ENCODE measurements at places on chromosomes 1 and 21.

- no peaks in the 10 kb centered on the region for H3K27me3 ChIP-seq
- H3K4me3 ChIP-seq = no peak overlapping the region
- H3K27ac ChIP-seq = peak overlapping the region; percentile 40
Measured at GRCh38 chr1:64920941-64921589, 45.3 kb downstream of the JAK1 start.

DNA sequence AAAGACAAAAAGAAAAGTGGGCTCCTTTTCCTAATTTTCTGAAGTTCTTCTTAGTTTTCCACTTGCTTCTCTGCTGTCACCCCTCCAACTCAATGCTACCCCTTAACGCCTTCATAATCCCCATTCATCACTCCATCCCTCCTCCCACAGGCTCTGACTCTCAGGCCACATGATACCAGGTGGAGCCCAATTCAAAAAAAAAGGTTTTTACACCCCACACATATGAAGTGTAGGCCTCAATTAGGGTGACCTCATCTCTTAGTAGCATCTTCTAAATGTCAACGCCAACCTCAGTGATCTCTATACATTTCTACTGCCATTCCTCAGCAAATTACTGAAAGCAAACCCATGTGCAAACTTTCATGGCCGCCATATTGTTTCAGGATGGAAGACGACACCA is 6.4 kb downstream of the SSBP3 start:
- peaks cover 10% of the 10 kb centered on the region for H3K4me1 ChIP-seq
- H3K36me3 ChIP-seq = peaks cover 21% of the 10 kb centered on the region
- H3K4me3 ChIP-seq = no peak overlapping the region
- no peak overlapping the region for H3K27ac ChIP-seq

DNA sequence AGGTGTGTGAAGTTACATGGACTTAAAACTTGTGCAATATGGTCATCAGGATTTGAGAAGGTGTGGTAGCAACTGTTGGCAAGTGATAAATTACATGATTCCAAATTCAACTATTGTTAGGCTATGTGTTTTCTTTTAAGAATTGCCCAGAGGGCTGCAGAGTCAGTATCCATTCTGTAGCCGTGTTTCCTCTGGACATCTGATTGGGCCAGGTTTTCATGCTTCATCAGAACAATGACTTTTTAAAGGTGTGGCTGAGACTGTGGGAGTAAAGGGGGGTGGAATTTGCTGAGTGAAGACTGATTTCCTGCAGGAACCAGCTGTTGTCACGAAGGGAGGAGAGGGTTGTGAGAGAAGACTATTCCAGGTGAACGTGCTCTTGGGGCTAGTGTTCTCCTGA is 1.7 kb upstream of the HRNR start:
- no peak for DNase-seq
- no peaks in the 10 kb centered on the region for H3K27me3 ChIP-seq
- H3K36me3 ChIP-seq = no peaks in the 10 kb centered on the region
- no peak overlapping the region for H3K4me3 ChIP-seq
- H3K27ac ChIP-seq = no peak overlapping the region

DNA sequence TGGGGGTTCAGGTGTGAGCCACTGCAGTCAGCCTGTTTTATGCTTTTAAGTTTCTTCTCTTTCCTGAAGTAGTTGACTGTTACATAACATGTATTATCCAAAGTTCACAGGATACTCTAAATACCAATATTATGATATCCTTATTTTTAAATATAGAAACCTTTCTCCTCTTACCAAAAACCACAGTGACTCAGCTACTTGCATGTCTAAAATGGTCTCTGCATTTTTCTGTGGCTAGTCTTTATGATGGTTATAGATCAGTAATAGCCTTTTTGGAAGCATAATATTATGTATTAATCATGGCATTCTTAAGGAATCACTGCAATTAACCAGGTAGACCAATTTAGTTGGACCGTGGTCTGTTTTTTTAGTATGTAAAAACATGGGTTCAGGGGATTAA is 210.8 kb upstream of the CACYBP start:
- H3K4me1 ChIP-seq = peaks cover 17% of the 10 kb centered on the region
- no peaks in the 10 kb centered on the region for H3K27me3 ChIP-seq
- H3K4me3 ChIP-seq = no peak overlapping the region
- DNase-seq = no peak
- H3K36me3 ChIP-seq = no peaks in the 10 kb centered on the region
- H3K27ac ChIP-seq = peak overlapping the region; percentile 64

DNA sequence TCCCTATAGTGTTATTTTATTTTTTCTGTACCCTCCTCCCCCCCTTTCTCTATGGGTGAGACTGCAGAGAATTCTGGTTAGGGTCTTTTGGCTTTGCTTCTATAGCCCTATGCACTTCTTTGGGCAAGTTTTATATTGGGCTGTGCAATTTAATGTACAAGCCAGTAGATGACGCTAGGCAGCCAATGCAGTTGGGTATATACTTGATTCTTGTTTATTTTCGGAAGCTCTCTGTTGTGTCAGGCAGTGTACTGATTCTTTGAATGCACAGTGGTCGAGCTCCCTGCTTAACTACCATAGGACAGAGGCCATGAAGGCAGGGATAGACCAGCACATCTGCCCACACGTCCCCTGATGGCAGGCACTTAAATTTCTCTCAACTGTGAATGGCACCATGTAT is 34.1 kb upstream of the GPR52 start:
- no peak overlapping the region for H3K4me3 ChIP-seq
- no peaks in the 10 kb centered on the region for H3K27me3 ChIP-seq
- no peaks in the 10 kb centered on the region for H3K36me3 ChIP-seq
- H3K27ac ChIP-seq = no peak overlapping the region
- no peak for DNase-seq

- DNase-seq = peak; percentile 18
- no peak overlapping the region for H3K4me3 ChIP-seq
- H3K27ac ChIP-seq = no peak overlapping the region
- H3K27me3 ChIP-seq = no peaks in the 10 kb centered on the region
- no peaks in the 10 kb centered on the region for H3K36me3 ChIP-seq
Measured at GRCh38 chr1:30410153-30410851, 313.1 kb downstream of the MATN1 start.

- no peaks in the 10 kb centered on the region for H3K4me1 ChIP-seq
- H3K27ac ChIP-seq = no peak overlapping the region
- no peak overlapping the region for H3K4me3 ChIP-seq
- H3K36me3 ChIP-seq = no peaks in the 10 kb centered on the region
- DNase-seq = no peak
- no peaks in the 10 kb centered on the region for H3K27me3 ChIP-seq
Measured at GRCh38 chr1:231139659-231140654, 21.9 kb upstream of the TRIM67 start.

DNA sequence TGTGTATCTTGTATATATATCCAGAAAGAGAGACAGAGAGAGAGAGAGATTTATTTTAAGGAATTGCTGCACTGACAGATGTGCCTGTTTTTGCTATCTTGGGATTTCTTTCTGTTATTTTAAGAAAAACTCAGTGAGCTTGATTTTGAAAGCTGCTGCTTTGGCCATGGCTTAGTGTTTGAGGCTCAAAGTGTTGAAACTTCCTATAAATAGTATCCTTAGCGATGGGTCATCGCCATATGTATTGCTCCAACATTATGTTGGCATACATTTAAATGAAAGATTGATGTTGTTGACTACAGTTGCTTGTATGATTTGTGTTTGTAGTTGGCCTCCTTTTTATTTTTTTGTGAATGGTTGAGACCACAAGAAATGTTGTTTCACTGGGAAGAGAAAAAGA is 29.0 kb upstream of the NTPCR start:
- no peak for DNase-seq
- H3K36me3 ChIP-seq = no peaks in the 10 kb centered on the region
- peaks cover 6% of the 10 kb centered on the region for H3K4me1 ChIP-seq
- H3K27ac ChIP-seq = no peak overlapping the region
- no peaks in the 10 kb centered on the region for H3K27me3 ChIP-seq
- H3K4me3 ChIP-seq = no peak overlapping the region

- DNase-seq = peak; percentile 19
- H3K36me3 ChIP-seq = no peaks in the 10 kb centered on the region
- no peaks in the 10 kb centered on the region for H3K27me3 ChIP-seq
Measured at GRCh38 chr1:30903343-30904034, 5.1 kb downstream of the SDC3 start.

DNA sequence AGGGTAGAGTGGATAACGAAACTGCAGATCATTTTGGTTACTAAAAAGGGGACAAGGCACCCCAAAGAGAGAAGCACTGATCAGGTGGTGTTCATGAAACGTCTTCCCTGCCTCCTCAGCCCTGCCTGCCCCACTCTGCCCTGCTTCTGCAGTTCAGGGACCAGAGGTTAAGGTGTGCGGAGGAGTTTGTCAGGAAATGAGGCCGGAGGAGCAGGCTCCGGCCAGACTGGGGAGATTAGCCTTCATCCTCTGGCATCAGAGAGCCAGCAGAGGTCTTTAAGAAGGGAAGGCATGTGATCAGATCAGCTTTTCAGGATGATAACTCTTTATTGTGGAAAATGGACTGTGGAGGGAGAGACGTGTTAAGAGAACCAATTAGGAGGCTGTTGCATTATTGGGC is 291.9 kb upstream of the NR5A2 start:
- no peak for DNase-seq
- no peaks in the 10 kb centered on the region for H3K36me3 ChIP-seq
- peaks cover 27% of the 10 kb centered on the region for H3K4me1 ChIP-seq
- H3K27ac ChIP-seq = no peak overlapping the region
- no peak overlapping the region for H3K4me3 ChIP-seq
- no peaks in the 10 kb centered on the region for H3K27me3 ChIP-seq

DNA sequence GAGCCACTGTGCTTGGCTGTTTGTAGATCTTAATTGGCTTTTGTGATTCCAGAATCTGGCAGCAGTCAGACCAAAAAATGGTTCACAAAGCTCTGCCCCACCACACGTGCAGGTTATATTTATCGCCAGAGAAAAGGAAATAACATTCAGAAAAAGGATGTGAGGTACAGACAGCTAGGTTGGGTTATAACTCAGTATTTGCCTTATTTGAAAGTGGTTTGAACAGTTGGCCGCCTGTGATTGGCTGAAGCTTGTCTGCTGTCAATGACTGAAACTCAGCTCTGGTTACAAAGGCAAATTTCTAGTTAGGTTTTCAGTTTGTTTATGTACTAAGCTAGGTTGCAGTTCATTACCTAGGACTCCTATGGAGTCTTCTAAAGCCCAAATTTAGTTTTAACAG is 9.6 kb downstream of the SH3BGR start:
- no peaks in the 10 kb centered on the region for H3K36me3 ChIP-seq
- H3K4me1 ChIP-seq = no peaks in the 10 kb centered on the region
- H3K27ac ChIP-seq = no peak overlapping the region
- H3K27me3 ChIP-seq = no peaks in the 10 kb centered on the region

DNA sequence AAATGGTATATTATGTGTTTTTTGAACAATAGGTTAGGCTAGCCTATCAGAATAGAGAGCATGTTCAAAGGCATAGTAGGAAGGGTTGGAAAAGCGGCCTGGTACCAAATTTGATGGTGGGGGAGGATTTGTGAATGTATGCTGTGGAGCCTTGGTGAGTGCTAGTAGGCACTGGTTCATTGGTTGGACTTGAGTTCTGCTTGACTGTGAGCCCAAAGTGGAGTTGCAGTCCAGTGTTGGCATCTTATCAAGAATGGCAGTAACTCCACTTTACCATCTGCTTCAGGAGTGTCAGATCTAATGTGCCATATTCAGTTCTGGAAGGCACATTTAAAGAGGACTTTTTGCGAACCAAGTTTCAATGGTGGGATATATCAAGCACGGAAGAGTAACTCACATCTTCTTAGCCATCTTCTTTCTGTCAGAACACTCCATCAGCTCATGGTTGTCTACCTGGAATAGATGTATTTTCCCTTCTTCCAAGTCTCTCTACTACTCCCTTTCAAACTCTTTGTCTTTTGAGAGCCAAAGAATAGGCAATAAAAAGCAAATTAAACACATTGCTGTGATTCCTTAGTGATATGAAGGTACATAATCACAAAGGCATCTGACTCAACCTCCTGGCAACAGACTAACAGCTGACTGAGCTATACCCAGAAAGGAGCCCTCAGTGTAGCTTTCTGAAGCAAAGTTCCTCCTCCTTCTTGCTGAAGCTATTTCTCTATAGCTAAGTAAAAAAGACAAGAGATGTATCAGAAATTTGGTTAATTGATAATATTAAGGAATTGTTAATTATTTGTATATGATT is 21.7 kb downstream of the LRRC8B start:
- H3K27me3 ChIP-seq = no peaks in the 10 kb centered on the region
- H3K36me3 ChIP-seq = no peaks in the 10 kb centered on the region
- H3K4me3 ChIP-seq = no peak overlapping the region
- H3K27ac ChIP-seq = peak overlapping the region; percentile 58
- DNase-seq = no peak
- H3K4me1 ChIP-seq = peaks cover 43% of the 10 kb centered on the region

DNA sequence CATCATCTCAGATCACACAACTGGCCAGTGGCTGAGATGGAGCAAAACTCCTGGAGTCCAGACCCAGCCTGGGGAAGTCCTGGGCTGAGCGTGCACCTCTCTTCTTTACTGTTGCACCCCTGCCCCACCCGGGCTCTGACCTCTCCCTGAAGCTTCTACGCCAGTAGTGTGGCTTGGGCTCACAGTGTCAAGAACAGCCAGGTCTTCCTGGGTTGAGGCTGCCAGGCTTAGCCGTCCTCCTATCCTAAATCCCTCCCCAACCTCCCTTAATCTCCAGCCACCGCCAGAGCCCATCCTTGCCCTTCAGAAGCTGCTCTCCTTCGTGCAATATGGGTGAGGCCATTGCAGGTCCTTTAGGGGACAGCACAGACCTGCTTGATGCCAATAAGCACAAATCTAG is 399.2 kb upstream of the VAMP3 start:
- DNase-seq = no peak
- H3K4me1 ChIP-seq = no peaks in the 10 kb centered on the region
- H3K27ac ChIP-seq = no peak overlapping the region
- H3K27me3 ChIP-seq = no peaks in the 10 kb centered on the region

All from RWPE2 (cell line).